ENCODE measurements at places on chromosomes 16 and 17. TPM values are rescaled to one million over a fixed set of nuclear protein-coding genes. Genes with fewer than 3 reads are reported as not detected.

DNA sequence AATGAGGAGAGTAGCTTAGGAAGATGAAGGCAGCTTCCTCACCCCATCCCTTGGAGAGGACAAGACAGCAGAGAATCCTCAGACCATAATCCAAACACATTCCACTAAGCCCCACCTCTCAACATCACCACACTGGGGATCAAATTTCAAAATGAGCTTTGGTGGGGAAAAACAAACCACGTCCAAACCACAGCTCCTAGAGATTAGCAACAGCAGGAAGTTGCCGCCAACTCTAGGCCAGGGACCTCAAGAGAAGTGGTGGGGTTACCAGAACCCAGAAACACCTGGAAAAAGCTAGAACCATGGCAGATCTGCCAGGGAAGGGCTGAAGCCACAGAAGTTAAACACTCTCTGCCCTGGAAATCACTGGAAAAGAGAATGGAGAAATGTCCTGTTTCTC lies 571.6 kb downstream of the HS3ST4 start:
- no peak for DNase-seq

Gene CIITA
- total RNA-seq: 13.7 TPM

Gene C16orf86
- total RNA-seq: 5.0 TPM

Gene PLA2G10
- total RNA-seq: not detected

Gene MARVELD3
- not detected for total RNA-seq

Measured in omental fat pad (tissue), 4 donors.